ENCODE measurements at places on chromosomes 3 and 15.

DNA sequence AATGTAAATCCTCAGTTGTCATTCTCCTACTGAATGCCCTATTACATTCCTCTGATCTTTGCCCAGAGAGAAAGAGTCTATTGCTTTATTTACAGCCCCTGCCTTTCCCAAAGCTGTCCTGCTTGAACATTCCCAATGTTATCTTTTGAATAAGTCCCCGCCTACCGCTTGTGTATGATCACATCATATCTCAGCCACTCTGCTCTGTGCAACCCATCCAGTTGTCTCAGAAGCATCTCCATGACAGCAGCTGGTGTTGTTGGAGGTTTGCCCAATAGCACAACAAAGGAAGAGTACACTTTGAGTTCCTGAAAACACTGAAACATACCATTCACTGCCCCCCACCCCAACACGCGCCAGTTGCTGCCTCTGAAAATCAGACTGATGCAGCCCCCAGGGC is 22.0 kb upstream of the FAM3D start:
- H3K4me3 ChIP-seq, result no peak overlapping the region
- H3K36me3 ChIP-seq, result no peaks in the 10 kb centered on the region
- DNase-seq, result no peak
- H3K27me3 ChIP-seq, result no peaks in the 10 kb centered on the region
- H3K27ac ChIP-seq, result no peak overlapping the region

- no peaks in the 10 kb centered on the region for H3K4me1 ChIP-seq
- H3K36me3 ChIP-seq, result no peaks in the 10 kb centered on the region
- no peak overlapping the region for H3K4me3 ChIP-seq
- H3K27me3 ChIP-seq, result no peaks in the 10 kb centered on the region
These were observed 463.3 kb upstream of the CBLB start for GRCh38 chr3:106332129-106332528.

DNA sequence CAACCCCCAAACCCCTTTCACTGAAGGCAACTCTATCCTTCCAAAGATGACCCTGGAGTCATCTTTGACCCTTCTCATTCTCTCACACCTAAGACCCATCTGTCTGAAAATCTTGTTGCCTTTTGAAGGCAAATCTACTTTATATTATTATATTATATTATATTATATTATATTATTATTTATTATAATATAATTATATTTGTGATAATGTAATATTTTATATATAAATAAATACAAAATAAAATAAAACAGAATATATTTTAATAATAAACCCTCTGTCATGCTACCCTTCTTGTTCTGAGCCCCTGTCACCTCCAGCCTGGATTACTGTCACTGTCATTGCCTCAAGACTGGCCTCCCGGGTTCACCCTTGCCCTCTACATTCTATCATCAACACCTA is 5.0 kb upstream of the PROK2 start:
- H3K4me1 ChIP-seq, result no peaks in the 10 kb centered on the region
- H3K36me3 ChIP-seq, result no peaks in the 10 kb centered on the region
- DNase-seq, result no peak
- H3K27me3 ChIP-seq, result peaks cover 4% of the 10 kb centered on the region
- H3K4me3 ChIP-seq, result no peak overlapping the region
- no peak overlapping the region for H3K27ac ChIP-seq

DNA sequence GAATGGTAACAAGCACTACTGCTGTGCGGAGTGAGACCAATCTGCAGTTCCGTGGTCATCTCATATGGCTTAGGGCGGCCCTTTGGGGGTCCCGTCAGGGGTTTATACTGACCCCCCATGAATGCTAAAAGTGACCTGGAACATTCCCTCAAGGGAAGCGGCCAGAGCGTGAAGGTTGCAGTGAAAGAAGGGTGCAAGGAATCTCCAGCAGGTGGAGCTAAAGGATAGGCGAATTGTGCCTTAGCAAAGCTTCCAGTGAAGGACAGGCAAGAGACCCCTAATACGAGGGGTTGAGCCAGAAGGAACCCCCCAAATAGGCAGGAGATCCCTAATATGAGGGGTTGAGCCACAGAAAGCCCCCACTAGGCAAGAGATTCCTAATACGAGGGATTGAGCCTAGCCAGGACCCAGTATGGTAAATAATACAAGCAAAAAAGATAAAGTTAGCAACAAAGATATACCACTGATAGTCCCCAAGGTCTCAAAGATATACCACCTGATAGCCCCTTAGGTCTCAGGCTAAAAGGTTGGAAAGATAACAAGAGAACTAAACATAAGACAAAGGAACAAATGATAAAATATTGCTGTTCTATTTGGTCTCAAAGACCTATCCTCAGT is 32.8 kb downstream of the ZNF589 start:
- H3K4me1 ChIP-seq, result peaks cover 32% of the 10 kb centered on the region
- peak; percentile 77 for DNase-seq
- H3K4me3 ChIP-seq, result no peak overlapping the region
- no peaks in the 10 kb centered on the region for H3K27me3 ChIP-seq
- H3K27ac ChIP-seq, result no peak overlapping the region

DNA sequence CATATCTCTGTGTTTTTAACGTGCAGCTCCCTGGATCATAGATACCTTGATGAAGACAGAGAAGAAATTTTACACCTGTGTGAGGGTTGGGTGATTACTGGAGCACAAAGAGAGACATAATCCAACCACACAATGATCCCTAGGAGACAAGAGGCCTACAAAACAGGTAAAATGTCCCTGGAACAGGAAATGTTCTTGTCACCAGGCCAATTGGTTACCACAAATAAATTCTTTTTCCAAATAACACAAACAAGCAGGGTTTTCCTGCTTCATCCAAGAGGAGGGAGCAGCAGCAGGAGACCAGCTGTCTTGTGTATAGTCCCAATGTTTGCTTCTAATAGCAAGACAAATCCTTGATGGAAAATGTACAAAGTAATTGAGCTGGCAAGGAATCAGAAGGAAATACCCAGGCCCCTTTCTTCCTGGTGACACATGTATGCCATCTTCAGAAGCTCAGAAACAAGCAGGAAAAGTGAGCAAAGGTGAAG is 1.4 kb downstream of the MGLL start:
- H3K27ac ChIP-seq, result no peak overlapping the region
- H3K4me3 ChIP-seq, result no peak overlapping the region
- no peaks in the 10 kb centered on the region for H3K36me3 ChIP-seq
- peaks cover 58% of the 10 kb centered on the region for H3K4me1 ChIP-seq
- H3K27me3 ChIP-seq, result no peaks in the 10 kb centered on the region

- no peak overlapping the region for H3K27ac ChIP-seq
- DNase-seq, result no peak
- no peak overlapping the region for H3K4me3 ChIP-seq
- no peaks in the 10 kb centered on the region for H3K36me3 ChIP-seq
- no peaks in the 10 kb centered on the region for H3K4me1 ChIP-seq
These were observed 223.7 kb downstream of the PDZRN3 start for GRCh38 chr3:73401059-73401458.

- peaks cover 7% of the 10 kb centered on the region for H3K4me1 ChIP-seq
- DNase-seq, result no peak
- no peak overlapping the region for H3K27ac ChIP-seq
- H3K36me3 ChIP-seq, result no peaks in the 10 kb centered on the region
These were observed 28.8 kb downstream of the SMAD3 start for GRCh38 chr15:67094001-67094826.

DNA sequence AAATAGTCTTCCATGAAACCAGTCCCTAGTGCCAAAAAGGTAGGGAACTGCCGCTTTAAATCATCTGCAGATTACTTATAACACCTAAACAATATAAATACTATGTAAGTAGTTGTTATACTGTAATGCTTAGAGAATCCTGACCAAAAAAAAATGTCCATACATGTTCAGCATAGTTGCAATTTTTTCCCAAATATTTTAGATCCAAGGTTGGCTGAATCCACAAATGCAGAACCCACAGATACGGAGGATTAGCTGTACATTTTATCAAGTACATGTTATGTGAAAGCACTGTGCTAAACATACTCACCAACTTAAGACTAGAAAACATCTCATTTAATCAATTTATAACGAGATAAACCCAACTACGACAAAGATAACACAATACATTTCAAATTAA is 9.3 kb downstream of the MSL2 start:
- no peak for DNase-seq
- no peaks in the 10 kb centered on the region for H3K36me3 ChIP-seq
- no peak overlapping the region for H3K27ac ChIP-seq
- peaks cover 28% of the 10 kb centered on the region for H3K4me1 ChIP-seq
- H3K4me3 ChIP-seq, result no peak overlapping the region

DNA sequence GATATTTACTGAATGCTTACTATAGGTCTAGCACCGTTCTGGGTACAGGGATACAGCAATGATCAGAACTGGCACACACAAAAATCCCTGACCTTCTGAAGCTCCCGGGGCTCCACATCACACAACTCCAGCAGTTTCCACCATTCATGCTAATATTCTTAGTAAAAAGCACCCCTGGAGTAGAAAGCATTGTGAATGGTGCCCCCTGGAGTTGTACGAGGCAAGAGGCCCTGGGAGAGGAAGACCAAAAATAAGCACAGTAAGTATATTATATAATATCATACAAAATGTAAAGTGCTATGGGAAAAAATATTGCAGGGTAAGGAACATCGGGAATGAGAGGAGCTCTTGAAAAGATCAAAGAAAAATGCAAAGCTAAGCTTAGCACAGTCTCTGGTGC is 790 bp upstream of the SRGAP3 start:
- no peak for DNase-seq
- no peaks in the 10 kb centered on the region for H3K4me1 ChIP-seq
- H3K27ac ChIP-seq, result no peak overlapping the region
- H3K27me3 ChIP-seq, result no peaks in the 10 kb centered on the region
- H3K36me3 ChIP-seq, result no peaks in the 10 kb centered on the region

DNA sequence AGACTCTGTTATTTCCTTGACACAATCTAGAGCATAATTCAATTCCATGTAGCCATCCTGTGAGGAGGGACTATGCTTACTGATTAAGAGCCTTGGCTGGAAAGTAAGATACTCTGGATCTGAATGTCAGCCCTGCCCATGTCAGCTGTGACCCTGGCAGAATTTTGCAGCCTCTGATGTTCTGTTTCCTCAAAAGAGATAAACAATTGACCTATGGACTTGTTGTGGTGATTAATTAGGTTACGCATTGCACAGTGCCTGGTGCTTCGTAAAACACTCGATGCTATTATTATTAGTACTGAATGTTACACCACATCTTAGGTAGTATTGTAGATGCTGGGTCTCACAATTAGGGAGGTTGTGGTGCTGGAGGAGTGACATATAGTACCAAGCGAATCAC is 161.3 kb upstream of the MEIS2 start:
- no peak for DNase-seq
- no peaks in the 10 kb centered on the region for H3K4me1 ChIP-seq
- no peaks in the 10 kb centered on the region for H3K36me3 ChIP-seq
- H3K27me3 ChIP-seq, result no peaks in the 10 kb centered on the region
- H3K27ac ChIP-seq, result no peak overlapping the region

DNA sequence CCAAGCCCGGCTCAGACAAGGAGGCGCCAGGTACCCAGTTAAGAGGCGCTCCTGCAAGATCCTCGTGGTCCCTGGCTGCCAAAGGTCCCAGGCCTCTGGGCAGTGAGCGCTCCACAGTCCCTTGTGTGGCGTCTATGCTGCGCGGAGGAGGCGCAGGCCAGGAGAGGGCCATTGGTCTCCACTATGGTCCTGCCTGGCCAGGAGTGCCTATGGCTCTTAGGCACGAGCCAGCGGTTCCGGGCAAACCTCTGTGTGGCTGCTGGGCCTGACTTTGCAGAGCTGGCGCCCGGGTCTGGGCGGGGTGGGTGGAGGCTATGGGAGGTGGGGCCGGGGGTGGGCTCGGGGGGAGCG is 660 bp upstream of the ADAMTSL3 start:
- no peaks in the 10 kb centered on the region for H3K27me3 ChIP-seq
- H3K4me1 ChIP-seq, result peaks cover 8% of the 10 kb centered on the region
- no peak overlapping the region for H3K4me3 ChIP-seq
- no peak overlapping the region for H3K27ac ChIP-seq

- DNase-seq, result no peak
- no peaks in the 10 kb centered on the region for H3K27me3 ChIP-seq
- H3K27ac ChIP-seq, result no peak overlapping the region
- no peak overlapping the region for H3K4me3 ChIP-seq
- H3K4me1 ChIP-seq, result no peaks in the 10 kb centered on the region
These were observed 16.6 kb downstream of the SPCS1 start for GRCh38 chr3:52722491-52722890.

DNA sequence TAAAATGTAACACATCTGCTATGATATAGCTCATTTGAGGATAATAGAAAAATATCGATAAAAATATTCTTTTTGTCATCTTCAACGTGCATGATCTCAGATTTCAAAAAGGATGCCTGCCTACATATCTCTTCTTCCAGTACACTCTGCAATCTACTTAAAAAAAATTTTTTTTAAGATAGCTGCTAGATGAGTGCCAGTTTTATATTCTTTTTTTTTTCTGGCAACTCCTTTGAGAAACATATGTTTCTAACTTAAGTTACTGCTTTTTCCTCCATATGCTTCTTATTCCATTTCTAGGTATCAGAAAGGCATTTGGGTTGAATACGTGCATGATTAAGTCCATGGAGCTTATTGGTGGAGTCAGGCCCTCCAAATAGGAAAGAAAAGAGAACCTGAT is 160.4 kb downstream of the PPM1L start:
- H3K36me3 ChIP-seq, result no peaks in the 10 kb centered on the region
- no peaks in the 10 kb centered on the region for H3K27me3 ChIP-seq
- H3K4me1 ChIP-seq, result no peaks in the 10 kb centered on the region
- H3K27ac ChIP-seq, result no peak overlapping the region

DNA sequence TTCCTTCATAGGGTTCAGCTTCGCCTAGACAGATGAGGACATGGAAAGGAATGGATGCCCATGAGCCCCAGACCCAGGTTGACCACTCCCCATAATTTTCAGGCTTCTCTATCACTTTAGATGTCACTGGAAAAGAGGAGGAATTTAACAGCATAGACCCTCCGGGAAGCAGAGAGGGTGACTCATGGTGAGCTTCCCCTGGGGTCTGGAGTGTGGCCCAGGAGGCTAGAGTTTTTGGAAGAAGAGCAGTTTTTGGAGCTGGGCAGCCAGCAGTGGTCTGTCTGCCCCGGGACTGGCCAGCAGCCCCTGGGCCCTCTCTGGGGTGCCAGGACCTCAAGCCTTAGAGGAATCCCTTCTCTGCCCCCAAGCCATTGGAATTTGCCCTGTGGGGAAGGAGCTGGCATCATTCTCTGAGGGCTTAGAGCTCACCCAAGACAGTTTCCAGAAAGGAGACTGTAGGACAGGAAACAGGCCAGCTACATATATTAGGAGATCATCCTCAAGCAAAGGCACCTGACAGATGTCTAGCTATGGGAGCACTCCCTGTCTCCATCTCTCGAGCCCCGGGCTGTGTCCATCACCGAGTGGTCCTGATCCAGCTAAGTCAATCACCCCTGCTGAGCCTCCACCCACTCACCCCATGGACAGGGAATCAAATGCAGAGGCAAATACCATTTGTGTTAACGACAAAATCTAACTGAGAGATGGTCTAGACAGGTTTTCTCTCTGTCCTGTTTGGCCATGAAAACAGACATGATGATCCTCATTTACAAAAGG is 67.3 kb downstream of the MEGF11 start:
- DNase-seq, result no peak
- no peak overlapping the region for H3K27ac ChIP-seq
- H3K36me3 ChIP-seq, result no peaks in the 10 kb centered on the region
- H3K4me1 ChIP-seq, result peaks cover 6% of the 10 kb centered on the region
- no peak overlapping the region for H3K4me3 ChIP-seq
- H3K27me3 ChIP-seq, result 0 out of 2 replicates have a peak, but pooled peaks cover 1% of the 10 kb centered on the region

GRCh38 chr3:133521946-133522345 is 51.5 kb upstream of the CDV3 start:
- H3K4me3 ChIP-seq, result no peak overlapping the region
- H3K27me3 ChIP-seq, result no peaks in the 10 kb centered on the region
- no peak overlapping the region for H3K27ac ChIP-seq
- H3K4me1 ChIP-seq, result no peaks in the 10 kb centered on the region
- no peak for DNase-seq

GRCh38 chr3:119911748-119912147 is 129.8 kb downstream of the NR1I2 start:
- H3K36me3 ChIP-seq, result no peaks in the 10 kb centered on the region
- no peak overlapping the region for H3K4me3 ChIP-seq
- H3K27me3 ChIP-seq, result no peaks in the 10 kb centered on the region
- H3K4me1 ChIP-seq, result no peaks in the 10 kb centered on the region

Data from Caco-2 (cell line).